ENCODE measurements at places on chromosomes 2 and 18.

DNA sequence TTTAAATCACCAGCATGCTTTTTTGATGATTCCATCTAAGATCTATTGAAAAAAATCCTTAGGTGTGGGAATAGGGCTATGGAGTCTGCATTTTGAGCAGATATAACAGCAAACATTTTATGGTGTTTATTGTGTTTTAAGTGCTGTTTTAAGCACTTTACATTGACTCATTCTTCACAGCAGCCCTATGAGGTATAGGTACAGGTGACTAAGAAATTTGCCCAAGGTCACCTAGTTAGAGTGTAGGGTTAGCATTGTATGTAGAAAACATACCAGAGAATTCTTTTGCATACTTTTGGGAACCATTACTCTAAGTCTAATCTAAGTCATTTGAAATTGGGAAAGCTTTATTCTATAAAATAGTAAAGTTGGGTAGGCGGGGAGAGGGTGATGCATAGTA is 31.3 kb downstream of the PPM1B start:
- no peak for DNase-seq

DNA sequence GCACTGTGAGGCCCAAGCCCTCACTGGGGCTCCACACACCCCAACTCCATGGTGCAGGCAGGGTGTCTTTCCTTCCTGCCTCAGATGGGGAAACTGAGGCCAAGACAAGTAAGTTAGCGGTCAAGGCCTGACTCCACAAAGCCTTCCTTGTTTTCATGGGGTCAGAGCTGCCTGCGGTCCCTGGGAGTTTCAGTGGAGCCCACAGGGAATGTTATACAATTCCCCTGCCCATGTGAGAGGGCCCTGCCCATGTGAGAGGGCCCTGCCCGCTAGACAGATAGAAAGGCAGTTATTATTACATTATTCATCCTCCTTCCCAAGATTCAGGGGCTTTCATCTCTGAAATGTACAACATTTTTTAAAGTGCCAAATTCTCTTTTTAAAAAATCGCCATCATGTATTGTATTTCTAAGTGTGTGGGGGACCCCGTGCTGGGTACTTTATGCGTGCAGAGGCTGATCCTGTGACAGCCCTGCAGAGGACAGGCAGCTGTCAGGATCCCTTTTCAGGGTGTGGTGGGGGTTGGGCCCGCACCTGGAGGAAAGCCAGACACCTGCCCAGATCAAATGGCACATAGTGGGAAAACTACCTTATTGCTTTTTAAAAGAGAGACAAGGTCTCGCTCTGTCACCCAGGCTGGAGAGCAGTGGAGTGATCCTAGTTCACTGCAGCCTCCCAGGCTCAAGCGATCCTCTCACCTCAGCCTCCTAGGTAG is 23.4 kb downstream of the FBLN7 start:
- no peak for DNase-seq

DNA sequence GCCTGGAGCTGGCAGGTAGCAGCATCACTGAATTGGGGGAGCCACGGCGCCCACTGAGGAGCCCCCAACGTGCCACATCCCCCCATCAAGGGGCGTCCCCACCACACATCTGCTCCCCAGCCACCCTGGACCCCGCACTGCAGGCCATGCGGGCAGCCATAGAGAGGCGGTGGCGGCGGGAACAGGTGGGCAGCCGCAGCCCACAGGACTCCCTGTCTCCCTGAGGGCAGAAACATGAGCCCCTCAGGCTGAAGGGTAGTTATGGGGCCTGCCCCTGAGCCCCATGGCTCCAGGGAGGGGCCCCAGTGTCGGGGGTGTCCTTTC is 26.6 kb downstream of the CROCC2 start:
- no peak for DNase-seq

- DNase-seq: no peak
Observed at GRCh38 chr2:44918095-44918775, 23.3 kb upstream of the SIX3 start.

GRCh38 chr2:223090540-223091235 is 38.7 kb downstream of the KCNE4 start:
- no peak for DNase-seq

DNA sequence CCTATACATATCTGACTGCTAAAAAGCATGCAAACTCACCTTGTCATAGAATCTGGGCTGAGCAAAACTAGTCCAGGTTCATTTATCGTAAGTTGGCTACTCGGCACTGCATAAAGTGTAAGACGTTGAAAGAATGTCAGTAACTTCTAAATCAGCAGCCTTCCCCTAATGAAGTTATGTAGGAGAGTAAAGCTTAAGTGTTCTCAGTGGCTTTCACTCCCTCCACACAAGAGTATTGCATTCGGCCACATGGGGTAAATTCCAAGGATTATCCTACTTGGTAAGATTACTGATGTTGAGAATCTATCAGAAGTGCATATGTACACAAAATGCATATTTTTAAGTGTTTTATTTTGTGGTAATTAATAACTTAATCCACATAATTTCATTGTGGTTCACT is 130.1 kb downstream of the LCLAT1 start:
- no peak for DNase-seq

- DNase-seq: no peak
Observed at GRCh38 chr2:2777213-2777612, 446.1 kb upstream of the MYT1L start.

GRCh38 chr18:46013484-46014189 is 46.5 kb upstream of the EPG5 start:
- DNase-seq: peak; percentile 12
